Liver (tissue), 10 donors: ENCODE measurements at places on chromosomes 2 and 18. TPM values are rescaled to one million over a fixed set of nuclear protein-coding genes. Genes with fewer than 3 reads are reported as not detected.
A peak's percentile ranks its signal among the peaks of the same experiment; 100 is the strongest.

DNA sequence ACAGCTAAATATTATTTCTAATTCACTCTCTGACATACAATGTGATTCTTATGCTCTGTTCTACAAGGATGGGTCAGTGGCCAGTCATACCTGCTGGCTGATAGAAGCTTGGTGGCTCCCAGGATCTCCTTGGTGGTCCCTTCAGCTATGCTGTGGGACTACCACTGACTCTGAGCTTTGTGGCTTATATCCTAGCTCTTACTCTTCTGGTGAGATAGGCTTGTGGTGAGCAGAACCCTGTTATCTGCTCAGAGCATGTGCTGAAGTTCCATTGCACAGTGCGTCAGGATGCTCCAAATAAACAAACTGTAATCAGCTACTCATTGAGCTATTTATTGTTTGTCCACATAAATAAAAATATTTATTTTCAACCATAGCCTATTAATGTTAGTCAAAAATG is 51.7 kb downstream of the MFSD6 start:
- H3K4me1 ChIP-seq, result no peaks in the 10 kb centered on the region
- no peaks in the 10 kb centered on the region for H3K36me3 ChIP-seq
- no peaks in the 10 kb centered on the region for H3K27me3 ChIP-seq
- no peak overlapping the region for H3K4me3 ChIP-seq
- no peak overlapping the region for H3K27ac ChIP-seq
- peak; percentile 40 for DNase-seq

Gene VWA3B
- 0.08 TPM for polyA plus RNA-seq

GRCh38 chr2:179861027-179861415 is 391 bp downstream of the ZNF385B start:
- H3K4me3 ChIP-seq, result peak overlapping the region; percentile 92
- DNase-seq, result peak; percentile 39
- H3K27ac ChIP-seq, result peak overlapping the region; percentile 43
- no peaks in the 10 kb centered on the region for H3K36me3 ChIP-seq

DNA sequence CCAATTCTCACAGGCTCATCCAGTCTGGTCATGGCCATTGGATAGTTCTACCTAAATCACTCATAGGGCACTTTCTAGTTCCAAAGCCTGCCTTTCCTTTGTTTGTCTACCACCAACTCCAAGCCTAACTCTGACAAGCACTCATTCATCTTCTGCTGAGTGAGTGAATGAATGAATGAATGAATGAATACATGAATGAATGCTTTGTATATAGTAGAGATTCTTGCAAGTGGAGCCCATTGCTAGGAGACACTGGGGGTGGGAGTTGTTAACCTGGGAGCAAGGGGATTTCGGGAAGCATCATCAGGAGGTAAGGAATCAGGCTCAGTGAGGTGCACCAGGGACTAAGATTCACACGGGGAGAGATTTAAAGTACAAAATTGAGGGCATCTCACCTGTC is 3.3 kb upstream of the MOCOS start:
- H3K4me3 ChIP-seq, result no peak overlapping the region
- H3K4me1 ChIP-seq, result peaks cover 7% of the 10 kb centered on the region
- H3K27me3 ChIP-seq, result no peaks in the 10 kb centered on the region

GRCh38 chr2:120402508-120402907 is 56.6 kb downstream of the INHBB start:
- no peaks in the 10 kb centered on the region for H3K27me3 ChIP-seq
- peak; percentile 13 for DNase-seq
- no peaks in the 10 kb centered on the region for H3K36me3 ChIP-seq

Gene CCDC142
- 5.1 TPM for polyA plus RNA-seq

DNA sequence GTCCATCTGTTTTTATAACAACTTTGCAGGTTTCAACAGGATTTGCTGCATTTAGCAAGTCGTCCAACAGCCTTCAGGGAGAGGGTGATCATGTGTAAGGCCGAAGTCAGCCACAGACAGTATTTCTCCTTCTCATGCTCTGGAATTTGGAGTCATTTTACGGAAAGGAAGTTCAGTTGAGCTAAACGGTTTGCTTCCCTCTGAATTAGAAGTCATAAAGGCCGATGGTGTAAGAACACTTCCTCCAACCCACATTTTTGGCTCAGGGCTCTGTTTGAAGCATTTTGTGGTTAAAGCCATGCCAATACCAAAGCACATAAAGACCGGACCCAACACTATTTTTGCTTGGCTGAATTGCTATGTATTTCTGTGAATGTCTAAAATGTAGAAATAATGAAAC is 129.5 kb downstream of the TMEM182 start:
- H3K27me3 ChIP-seq, result no peaks in the 10 kb centered on the region
- no peaks in the 10 kb centered on the region for H3K36me3 ChIP-seq
- H3K4me3 ChIP-seq, result no peak overlapping the region
- no peaks in the 10 kb centered on the region for H3K4me1 ChIP-seq
- no peak overlapping the region for H3K27ac ChIP-seq

Gene ICOS
- polyA plus RNA-seq, result not detected

DNA sequence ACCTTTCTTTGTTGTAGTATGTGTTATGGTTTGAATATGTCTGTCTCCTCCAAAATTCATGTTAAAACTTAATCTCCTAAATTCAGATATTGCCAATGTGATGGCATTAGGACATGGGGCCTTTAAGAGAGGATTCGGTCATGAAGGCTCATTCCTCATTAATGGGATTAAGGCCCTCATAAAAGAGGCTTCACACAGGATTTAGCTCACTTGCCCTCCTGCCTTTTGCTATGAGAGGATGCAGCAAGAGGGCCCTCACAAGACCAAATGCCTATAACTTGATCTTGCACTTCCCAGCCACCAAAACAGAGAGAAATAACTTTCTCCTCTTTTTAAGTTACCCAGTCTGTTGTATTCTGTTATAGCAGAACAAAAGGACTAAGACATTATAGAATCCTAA is 19.7 kb downstream of the ZBTB14 start:
- no peak overlapping the region for H3K4me3 ChIP-seq
- DNase-seq, result no peak
- no peaks in the 10 kb centered on the region for H3K4me1 ChIP-seq
- H3K27me3 ChIP-seq, result no peaks in the 10 kb centered on the region

DNA sequence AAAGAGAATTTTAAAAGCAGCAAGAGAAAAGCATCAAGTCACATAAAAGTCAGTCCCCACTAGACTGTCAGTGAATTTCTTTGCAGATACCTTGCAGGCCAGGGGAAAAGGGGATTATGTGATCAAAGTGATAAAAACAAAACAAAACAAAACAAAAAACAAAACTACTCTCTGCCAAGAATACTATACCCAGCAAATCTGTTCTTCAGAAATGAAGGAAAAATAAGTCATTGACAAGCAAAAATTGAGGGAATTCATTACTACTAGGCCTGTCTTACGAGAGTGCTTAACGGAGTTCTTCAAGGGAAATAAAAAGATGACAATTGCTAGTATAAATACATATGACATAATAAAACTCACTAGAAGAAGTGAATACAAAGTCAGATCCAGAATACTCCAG is 245.5 kb upstream of the CHST9 start:
- H3K36me3 ChIP-seq, result no peaks in the 10 kb centered on the region
- no peaks in the 10 kb centered on the region for H3K4me1 ChIP-seq
- H3K27me3 ChIP-seq, result no peaks in the 10 kb centered on the region
- no peak for DNase-seq
- no peak overlapping the region for H3K4me3 ChIP-seq

DNA sequence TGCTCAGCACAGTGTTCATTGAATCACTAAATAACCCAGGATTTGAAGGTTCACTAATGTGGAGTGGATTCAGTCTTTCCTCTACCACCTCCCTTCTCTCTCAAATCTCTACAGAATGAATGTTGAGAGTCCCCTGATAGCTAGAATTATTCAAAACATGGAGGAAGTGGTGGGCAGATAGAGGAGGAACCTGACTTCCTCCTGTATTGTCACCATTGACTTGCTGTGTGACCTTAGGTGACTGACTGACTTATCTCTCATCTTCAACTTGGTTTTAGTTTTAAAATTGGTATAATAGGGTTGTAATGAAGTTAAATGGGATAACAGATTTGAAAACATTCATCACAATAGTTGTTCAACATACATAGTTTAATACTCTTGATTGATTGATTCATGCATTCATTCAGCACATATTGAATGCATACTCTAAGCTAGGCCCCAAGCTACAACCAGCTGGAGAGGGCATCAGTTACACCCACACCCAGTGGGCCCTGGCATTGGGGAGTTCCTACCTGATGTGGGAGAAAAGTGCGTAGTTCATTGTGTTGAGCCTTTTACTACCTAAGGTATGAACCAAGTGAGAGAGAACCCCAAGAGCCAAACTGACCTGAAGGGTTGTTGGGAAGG is 96.0 kb downstream of the WDR7 start:
- H3K4me1 ChIP-seq, result no peaks in the 10 kb centered on the region
- no peak overlapping the region for H3K4me3 ChIP-seq
- no peaks in the 10 kb centered on the region for H3K36me3 ChIP-seq
- H3K27me3 ChIP-seq, result no peaks in the 10 kb centered on the region

DNA sequence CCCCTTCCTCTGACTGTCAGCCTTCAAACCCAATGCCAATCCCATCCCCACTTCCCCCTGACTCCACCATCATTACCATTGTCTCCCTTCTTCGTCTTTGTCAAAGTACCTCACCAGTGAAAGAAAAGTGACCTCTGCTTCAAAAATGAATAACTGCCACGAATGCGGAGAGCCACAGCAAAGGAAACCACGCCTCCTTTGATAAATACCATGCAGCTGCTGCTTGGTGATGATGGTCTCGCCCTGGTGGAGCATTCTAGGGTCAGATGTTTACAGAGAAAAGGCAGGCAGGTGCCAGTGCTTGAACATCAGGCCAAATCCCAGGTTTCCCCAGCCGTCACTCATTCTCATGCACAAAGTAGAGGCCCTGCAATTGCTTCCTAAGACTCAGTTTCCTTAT is 162.2 kb downstream of the BCL11A start:
- H3K36me3 ChIP-seq, result no peaks in the 10 kb centered on the region
- no peaks in the 10 kb centered on the region for H3K27me3 ChIP-seq
- H3K27ac ChIP-seq, result no peak overlapping the region
- no peaks in the 10 kb centered on the region for H3K4me1 ChIP-seq

Gene FAM237A
- polyA plus RNA-seq, result not detected

- no peak for DNase-seq
- H3K4me3 ChIP-seq, result no peak overlapping the region
- no peaks in the 10 kb centered on the region for H3K4me1 ChIP-seq
- no peaks in the 10 kb centered on the region for H3K36me3 ChIP-seq
Observed at GRCh38 chr2:53381271-53381670, 386.3 kb upstream of the CHAC2 start.

- no peaks in the 10 kb centered on the region for H3K36me3 ChIP-seq
- no peak overlapping the region for H3K27ac ChIP-seq
- no peaks in the 10 kb centered on the region for H3K27me3 ChIP-seq
- no peaks in the 10 kb centered on the region for H3K4me1 ChIP-seq
Observed at GRCh38 chr2:171824086-171824485, 70.0 kb downstream of the SLC25A12 start.

- H3K27me3 ChIP-seq, result no peaks in the 10 kb centered on the region
- no peak overlapping the region for H3K4me3 ChIP-seq
- H3K27ac ChIP-seq, result no peak overlapping the region
- DNase-seq, result no peak
- no peaks in the 10 kb centered on the region for H3K36me3 ChIP-seq
Observed at GRCh38 chr2:17084877-17085276, 419.2 kb upstream of the CYRIA start.

DNA sequence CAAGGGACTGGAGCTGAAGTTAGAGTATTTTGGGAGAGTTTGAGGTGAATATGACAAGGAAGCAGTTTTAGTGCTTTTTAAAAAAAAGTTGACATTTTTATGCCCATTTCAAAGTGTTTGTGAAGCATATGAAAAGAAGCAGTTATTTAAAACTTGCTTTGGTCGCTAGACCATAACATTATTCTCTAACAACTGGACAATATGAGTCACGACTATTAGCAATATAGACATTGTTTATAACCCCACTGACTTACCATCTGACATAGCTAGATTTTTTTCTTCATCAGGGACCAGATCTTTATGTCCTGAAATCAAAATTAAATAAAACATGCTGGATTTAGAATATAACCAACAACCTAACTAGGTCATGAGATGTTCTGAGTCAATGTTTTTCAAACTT is 22.6 kb upstream of the DYTN start:
- H3K27me3 ChIP-seq, result no peaks in the 10 kb centered on the region
- no peaks in the 10 kb centered on the region for H3K36me3 ChIP-seq
- no peak for DNase-seq

DNA sequence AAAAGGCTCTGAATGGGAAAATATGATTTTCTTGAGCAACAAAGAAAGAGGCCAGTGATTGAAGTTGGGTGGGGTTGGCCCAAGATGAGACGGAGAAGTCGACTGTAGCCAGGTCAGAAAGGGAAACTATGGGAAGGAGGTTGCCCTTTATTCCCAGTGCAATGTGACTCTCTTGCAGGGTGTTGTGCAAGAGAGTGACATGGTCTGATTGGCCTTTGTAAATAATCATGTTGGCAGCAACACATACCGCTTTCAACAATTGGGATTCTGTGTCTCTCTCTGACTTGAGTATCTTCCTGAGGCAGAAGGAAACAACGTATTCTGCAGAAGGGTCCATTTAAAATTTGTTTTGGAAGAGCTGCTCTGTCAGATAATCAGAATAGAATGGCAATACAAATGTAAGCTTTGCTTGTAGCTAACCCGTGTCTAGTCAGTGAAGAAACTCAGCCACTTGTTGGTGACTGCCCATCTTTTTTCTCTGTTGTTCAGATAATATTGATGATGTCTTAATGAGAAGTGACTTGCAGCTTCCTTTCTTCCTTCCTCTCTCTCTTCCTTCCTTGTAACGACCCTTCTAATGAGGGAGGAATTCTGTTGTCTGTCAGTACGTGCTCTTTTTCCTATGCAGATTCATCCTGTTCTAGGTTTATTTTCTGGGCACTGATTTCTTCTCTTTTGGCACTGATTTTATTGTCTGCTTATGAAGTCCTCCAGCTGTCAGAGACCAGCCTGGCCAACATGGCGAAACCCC is 311.0 kb upstream of the FAM98A start:
- no peaks in the 10 kb centered on the region for H3K4me1 ChIP-seq
- H3K27ac ChIP-seq, result no peak overlapping the region
- H3K36me3 ChIP-seq, result no peaks in the 10 kb centered on the region
- H3K27me3 ChIP-seq, result no peaks in the 10 kb centered on the region

Gene TM4SF20
- not detected for polyA plus RNA-seq

- H3K4me1 ChIP-seq, result no peaks in the 10 kb centered on the region
- no peaks in the 10 kb centered on the region for H3K36me3 ChIP-seq
- DNase-seq, result no peak
- H3K27ac ChIP-seq, result no peak overlapping the region
- H3K4me3 ChIP-seq, result no peak overlapping the region
Observed at GRCh38 chr2:181273986-181274385, 183.2 kb upstream of the ITGA4 start.
